ENCODE measurements at places on chromosomes 3 and 15.
A peak's percentile ranks its signal among the peaks of the same experiment; 100 is the strongest.

GRCh38 chr3:52530918-52531826 is 2.5 kb downstream of the NT5DC2 start:
- no peak for DNase-seq

- DNase-seq = no peak
These were observed 136.9 kb downstream of the FRMD5 start for GRCh38 chr15:44058126-44058525.

DNA sequence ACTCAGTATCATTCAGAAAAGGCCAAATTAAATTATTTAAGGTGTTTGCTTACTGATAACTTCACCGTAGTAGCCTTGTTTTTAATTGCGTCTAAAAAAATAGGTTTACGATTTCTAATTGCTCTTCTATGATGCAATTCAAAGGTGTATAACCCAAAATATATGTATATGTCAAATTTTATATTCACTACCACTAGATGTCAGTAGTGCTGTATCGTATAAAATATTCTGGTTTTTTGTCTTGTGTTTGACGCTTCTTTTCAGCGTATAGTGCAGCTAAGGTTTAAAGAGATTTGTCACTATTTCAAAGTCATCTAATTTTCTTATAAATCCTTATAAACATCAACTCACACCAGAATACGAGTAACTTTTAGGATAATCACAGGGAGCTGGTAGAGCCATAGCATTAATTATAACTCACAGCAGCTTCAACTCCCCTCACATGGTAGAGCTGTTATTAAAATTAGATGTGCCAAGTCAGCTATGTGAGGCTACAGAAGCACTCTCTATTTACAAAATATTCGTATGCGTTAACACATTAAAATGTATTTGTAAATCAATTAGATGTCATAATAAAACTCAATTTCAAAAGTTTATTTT is 3.5 kb downstream of the PFN2 start:
- DNase-seq = no peak

DNA sequence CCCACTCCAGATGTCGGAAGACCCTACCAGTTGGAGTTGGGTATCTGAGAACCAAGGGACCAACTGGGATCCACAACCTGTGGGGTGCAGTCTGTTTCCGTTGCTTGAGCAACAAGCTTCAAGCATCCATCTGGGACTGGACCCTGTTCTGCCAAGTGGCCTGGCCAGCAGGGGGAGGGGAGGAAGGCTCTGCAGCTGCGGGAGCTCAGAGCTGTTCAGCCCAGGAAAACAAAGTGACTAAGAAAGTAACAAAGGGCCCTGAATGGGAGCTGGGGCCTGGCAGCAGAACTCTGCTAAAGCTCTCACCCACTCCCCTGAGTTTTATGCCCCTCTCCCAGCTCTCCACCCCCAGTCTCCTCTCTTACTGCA is 2.7 kb downstream of the TYRO3 start:
- no peak for DNase-seq

- DNase-seq = no peak
These were observed 63.5 kb downstream of the DNAH1 start for GRCh38 chr3:52379610-52380009.

- DNase-seq = no peak
These were observed 159.0 kb downstream of the SV2B start for GRCh38 chr15:91259077-91259476.

DNA sequence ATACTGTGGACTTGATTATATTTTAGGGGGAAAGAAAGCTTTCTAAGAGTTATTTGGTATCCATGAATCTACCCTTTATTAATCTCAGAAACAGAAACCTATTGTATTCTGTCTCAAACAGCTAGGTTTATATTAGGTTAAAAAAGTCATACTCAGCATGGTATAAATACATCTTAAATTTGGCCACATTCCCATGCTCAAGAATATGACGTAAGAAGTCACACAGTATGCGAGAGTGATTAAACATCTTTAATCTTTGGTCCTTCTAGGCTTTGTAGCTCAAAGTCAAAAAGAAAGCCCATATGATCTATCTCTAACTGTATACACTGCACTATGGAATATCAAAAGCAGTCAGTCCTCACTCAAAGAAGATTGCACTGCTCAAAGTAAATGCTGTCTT is 131.4 kb downstream of the EPHA3 start:
- no peak for DNase-seq

- no peak for DNase-seq
These were observed 161.5 kb downstream of the TBC1D5 start for GRCh38 chr3:17580901-17581300.

DNA sequence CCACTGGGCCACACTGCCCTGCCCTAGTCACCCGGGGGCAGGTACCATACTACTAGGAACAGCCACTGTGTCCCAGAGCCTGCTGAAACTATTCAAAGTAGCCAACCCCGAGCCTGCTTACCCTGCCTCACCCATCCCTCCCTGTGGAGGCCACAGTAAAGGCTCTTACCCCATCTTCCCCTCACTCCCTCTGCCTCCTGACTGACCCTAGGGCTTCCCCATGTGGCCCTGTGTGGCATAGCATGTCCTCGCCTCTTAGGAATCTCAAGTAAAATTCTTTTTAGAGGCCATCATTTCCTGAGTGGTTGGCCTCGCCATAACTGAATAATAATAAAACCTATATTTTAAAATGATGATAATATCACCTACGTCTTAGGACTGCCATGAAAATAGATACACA is 112.2 kb upstream of the SLC6A11 start:
- no peak for DNase-seq

- DNase-seq = no peak
These were observed 154.0 kb upstream of the PRICKLE2 start for GRCh38 chr3:64379221-64379620.

DNA sequence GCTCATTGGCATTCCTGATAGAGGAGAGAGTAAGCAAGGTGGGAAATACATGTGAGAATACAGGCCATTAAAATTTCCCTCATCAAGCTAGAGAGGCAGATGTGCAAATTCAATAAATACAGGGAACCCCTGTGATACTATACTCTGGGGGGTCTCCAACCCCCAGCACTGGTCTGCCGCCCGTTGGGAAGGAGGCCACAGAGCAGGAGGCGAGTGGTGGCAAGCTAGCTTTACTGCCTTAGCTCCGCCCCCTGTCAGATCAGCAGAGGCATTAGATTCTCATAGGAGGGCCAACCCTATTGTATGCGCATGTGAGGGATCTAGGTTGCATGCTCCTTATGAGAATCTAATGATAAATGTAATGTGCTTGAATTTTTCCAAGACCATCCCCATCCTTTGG is 97.1 kb upstream of the PLSCR5 start:
- DNase-seq = no peak

GRCh38 chr15:28904003-28904402 is 18.2 kb downstream of the APBA2 start:
- no peak for DNase-seq

DNA sequence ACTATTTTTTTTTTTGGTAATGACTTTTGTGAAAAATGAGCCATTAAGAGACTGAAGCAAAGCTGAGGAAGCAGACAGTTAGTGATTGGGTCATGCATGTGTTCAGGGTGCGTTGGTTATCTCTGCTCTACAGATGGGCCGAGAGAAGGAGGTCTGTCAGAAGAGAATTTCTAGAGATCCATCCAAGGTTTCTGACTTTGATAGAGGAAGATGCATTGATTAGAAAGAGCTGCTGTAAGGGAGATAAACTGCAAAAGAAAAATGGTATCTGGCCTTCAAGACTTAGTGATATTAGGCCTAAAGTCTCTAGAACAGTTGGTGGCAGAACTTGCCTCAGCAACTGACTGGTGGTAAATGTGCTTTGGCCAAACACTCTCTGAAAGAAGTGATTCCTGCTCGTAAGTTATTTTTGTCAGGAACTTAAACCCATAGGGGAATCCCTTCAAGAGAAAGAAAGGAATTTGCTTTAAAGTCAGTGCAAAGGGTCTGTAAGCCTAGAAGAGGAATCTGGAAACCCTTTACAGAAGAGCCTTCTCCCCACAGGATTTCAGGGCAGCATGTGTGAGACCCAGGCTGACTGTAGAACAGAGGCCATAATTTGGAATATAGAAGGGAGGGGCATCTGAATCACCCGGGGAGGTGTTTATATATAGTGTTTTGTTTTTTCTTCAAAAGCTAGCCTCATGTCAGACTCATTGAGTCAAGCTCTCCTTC is 67.8 kb downstream of the OPA1 start:
- no peak for DNase-seq

DNA sequence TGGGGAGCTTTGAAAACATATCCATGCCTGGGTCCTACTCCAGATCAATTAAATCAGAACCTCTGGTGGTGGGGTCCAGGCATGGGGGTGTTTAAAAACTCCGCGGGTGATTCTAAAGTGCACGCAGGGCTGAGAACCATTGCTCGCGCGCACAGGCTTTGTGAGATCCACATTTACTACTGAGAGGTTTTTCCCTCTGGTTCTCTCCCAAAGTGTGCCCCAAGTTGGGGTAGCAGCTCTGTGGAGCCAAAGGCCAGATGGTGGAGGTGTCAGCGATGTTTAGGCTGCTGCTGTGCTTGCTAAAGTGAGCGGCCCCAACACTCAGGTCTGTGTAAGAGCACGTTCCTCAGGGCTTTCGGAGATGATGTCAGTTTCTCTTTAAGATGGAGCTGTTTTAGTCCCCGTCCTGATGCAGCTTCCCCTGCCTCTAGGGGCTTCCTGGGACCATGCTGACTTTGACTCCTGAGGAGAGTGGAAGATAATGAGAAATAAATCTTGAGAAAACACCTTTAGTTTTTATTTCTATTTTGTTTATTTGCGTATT is 13.4 kb upstream of the MAGEF1 start:
- no peak for DNase-seq

- peak; percentile 94 for DNase-seq
These were observed 88.4 kb upstream of the RASGRP1 start for GRCh38 chr15:38652998-38653397.

DNA sequence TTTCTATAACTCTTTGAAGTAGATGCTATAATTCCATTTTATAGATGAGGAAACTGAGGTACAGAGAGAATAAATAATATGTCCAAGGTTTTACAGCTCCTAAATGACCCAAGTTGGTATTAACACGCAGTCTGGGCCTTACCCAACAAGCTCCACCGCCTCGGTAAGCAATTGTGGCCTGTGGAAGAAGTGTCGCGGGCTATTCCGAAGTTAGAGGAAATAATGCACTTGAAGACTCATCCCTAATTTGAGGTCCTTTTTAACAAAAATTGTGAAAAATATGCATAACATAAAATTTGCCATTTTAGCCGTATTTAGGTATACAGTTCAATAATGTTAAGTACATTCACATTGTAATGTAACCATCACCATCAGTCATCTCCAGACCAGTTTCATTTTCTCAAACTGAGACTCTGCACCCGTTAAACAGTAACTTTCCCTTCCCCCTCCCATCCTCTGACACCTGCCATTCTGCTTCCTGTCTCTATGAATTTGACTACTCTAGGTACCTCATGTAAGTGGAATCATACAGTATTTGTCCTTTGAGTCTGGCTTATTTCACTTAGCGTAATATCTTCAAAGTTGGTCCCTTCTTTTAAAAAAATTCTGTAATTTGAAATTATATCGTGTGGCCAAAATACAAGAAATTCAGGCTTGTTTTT is 18.2 kb downstream of the IDH3A start:
- no peak for DNase-seq

DNA sequence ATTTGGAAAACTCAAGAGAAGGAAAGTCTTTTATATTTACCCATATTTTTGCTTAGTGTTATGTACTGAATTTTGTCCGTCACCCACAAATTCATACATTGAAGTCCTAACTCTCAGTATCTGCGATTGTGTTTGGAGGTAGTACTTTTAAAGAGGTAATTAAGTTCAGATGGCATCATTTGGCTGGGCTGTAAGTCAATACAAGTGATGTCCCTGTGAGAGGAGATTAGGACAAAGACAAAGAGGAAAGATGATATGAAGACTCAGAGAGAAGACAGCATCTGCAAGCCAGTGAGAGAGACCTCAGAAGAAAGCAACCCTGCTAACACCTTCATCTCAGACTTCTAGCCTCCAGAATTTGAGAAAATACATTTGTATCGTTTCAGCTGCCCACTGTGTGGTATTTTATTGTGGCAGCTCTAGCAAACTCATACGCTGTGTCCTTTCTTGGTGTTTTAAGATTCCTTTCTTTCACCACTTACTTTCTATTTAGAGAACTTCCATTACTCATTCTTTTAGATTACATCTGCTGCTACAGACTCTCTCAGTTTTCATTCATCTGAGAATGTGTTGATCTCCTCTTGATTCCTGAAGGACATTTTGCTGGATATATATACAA is 17.0 kb downstream of the LRCH3 start:
- DNase-seq = no peak

GRCh38 chr15:45224621-45225217 is 27.3 kb upstream of the SLC28A2 start:
- DNase-seq = no peak

DNA sequence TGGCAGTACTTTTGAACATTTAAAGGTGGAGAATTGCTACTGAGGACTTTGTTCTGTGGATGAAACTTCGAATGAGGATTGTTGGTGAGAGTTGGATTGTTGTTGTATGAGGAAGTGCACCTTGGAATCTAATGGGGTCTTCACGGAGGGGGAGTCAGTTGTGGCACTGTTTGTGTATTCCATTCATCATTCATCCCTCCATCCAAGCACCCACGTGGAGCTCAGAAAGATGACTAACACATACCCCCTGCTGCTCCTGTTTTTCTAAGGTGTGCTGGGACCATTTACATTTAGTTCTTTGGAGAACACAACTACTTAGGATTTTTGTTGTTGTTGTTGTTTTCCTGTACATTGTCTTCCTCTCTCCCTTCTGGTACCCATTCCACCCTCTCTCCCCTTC is 122.6 kb downstream of the IGF1R start:
- DNase-seq = no peak

DNA sequence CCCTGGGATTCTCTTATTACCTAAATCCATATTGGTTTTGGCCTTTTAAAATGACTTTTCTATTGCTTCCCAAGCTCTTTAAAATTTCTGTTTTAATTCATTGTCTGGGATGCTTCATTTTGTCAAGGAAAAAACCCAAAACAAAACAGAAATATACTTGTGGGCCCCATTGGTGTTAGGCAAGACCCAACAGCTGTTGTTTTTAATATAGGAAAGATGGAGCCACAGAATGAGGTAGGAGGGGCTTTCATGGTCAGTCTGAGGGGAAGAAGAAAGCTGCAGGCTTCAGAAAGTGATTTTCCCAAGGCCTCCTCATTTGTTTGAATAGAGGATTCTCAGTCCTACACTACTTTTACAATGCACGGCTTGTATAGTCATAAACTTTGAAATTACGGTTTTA is 180.5 kb downstream of the MCTP2 start:
- no peak for DNase-seq

DNA sequence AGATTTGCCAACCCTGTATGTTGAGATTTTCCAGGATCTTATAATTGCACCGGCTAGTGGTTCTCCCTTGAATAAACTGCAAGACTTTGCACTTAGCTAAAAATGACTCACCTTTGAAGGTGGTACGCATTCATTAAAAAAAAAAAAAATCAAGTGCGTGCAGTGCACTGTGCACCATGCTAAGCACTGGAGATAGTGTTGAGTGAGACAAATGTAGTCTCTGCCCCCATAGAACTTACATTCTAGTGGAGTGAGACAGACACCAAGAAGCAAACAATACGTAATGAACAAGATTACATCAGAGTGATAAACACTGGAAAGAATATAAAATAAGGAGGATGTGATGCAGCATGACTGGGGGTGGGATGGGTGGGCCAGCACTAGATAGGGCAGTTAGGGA is 69.4 kb downstream of the ITPR1 start:
- no peak for DNase-seq

GRCh38 chr15:27723821-27724220 is 375.3 kb downstream of the OCA2 start:
- DNase-seq = no peak
